ENCODE measurements at places on chromosomes 4 and X. TPM values are rescaled to one million over a fixed set of nuclear protein-coding genes. Genes with fewer than 3 reads are reported as not detected.

GRCh38 chrX:110954428-110955100 is 141.4 kb upstream of the PAK3 start:
- DNase-seq: no peak
- H3K27me3 ChIP-seq: no peaks in the 10 kb centered on the region
- no peak overlapping the region for H3K27ac ChIP-seq

PDCL2 gene
- polyA plus RNA-seq: not detected

SGMS2 gene
- not detected for polyA plus RNA-seq

GRCh38 chr4:132479543-132479942 is 669.6 kb upstream of the PCDH10 start:
- no peak overlapping the region for H3K27ac ChIP-seq
- no peaks in the 10 kb centered on the region for H3K4me1 ChIP-seq
- no peaks in the 10 kb centered on the region for H3K27me3 ChIP-seq

GRCh38 chrX:47502316-47503125 is 19.5 kb upstream of the ZNF41 start:
- no peak for DNase-seq
- H3K36me3 ChIP-seq: no peaks in the 10 kb centered on the region
- no peaks in the 10 kb centered on the region for H3K27me3 ChIP-seq
- H3K27ac ChIP-seq: no peak overlapping the region
- H3K4me1 ChIP-seq: peaks cover 6% of the 10 kb centered on the region

Data from immature natural killer cell (primary cell).